ENCODE measurements at places on chromosomes 1 and 21. TPM values are rescaled to one million over a fixed set of nuclear protein-coding genes. Genes with fewer than 3 reads are reported as not detected.

GRCh38 chr1:222616525-222616924, 1.4 kb upstream of the MIA3 start:
- no peaks in the 10 kb centered on the region for H3K36me3 ChIP-seq
- H3K27me3 ChIP-seq, result no peaks in the 10 kb centered on the region
- DNase-seq, result no peak
- H3K4me3 ChIP-seq, result no peak overlapping the region
- H3K27ac ChIP-seq, result no peak overlapping the region

The SMCP gene
- total RNA-seq, result not detected

DNA sequence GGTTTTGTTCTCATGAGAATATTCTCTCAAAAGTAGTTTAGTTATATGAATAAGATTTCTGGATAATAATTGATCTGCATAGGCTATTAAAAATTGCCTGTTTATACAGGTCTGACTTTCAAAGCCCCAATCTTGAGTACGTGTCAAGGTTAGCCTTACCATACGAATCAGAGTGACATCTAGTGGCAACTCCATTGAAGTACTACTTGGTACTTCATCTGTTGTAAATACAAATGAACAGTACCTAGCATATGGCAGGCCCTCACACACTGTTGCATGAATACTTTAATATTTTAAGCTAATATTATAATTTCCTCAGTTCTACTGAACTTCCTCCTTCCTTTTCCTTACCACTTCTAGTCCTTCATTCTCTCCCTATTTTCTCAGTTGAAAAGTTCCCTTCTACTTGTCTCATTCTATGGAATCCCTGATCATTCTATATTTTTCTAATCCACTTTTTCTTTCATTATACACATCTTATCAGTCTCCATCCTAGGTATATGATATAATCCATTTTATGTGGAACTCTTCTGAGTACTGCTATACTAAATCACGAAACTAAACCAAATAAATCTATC, 101.2 kb downstream of the AKT3 start:
- no peaks in the 10 kb centered on the region for H3K27me3 ChIP-seq
- no peak overlapping the region for H3K4me3 ChIP-seq
- H3K36me3 ChIP-seq, result no peaks in the 10 kb centered on the region
- no peak for DNase-seq
- no peaks in the 10 kb centered on the region for H3K4me1 ChIP-seq
- H3K27ac ChIP-seq, result no peak overlapping the region

The PIGM gene
- total RNA-seq, result 7.1 TPM

- H3K4me3 ChIP-seq, result no peak overlapping the region
- H3K27me3 ChIP-seq, result no peaks in the 10 kb centered on the region
- no peak for DNase-seq
These were observed 286.6 kb upstream of the FMN2 start for GRCh38 chr1:239805042-239805441.

The MIXL1 gene
- total RNA-seq, result not detected

- no peak overlapping the region for H3K4me3 ChIP-seq
- H3K27ac ChIP-seq, result no peak overlapping the region
- no peaks in the 10 kb centered on the region for H3K36me3 ChIP-seq
- no peak for DNase-seq
- no peaks in the 10 kb centered on the region for H3K4me1 ChIP-seq
These were observed 462.3 kb upstream of the NFIA start for GRCh38 chr1:60620087-60620486.

DNA sequence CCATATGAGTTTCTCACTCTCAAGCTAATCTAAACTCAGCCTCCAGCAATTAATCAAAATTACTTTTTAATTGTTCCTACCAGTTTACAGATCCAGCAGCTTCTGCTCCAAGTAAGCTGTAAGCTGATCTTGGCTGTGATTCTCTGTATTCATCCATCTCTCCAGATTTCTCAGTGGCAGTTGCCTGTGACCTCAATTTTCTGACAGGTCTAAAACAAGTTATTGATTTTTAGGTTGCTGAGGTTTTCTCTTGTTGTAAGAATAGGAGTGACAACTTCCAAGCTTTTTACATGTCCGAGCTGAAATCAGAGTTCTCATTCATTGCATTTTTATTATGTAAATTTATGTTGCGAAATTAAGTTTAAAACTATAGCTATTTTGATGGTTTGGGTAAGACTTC, 1044.4 kb downstream of the PLA2G4A start:
- H3K4me1 ChIP-seq, result no peaks in the 10 kb centered on the region
- no peak overlapping the region for H3K27ac ChIP-seq
- H3K4me3 ChIP-seq, result no peak overlapping the region
- no peak for DNase-seq
- H3K27me3 ChIP-seq, result no peaks in the 10 kb centered on the region

GRCh38 chr21:27532076-27532475, 565.2 kb upstream of the ADAMTS5 start:
- no peaks in the 10 kb centered on the region for H3K4me1 ChIP-seq
- H3K27me3 ChIP-seq, result no peaks in the 10 kb centered on the region
- no peak for DNase-seq

GRCh38 chr1:63411066-63411465, 43.6 kb downstream of the ALG6 start:
- peaks cover 5% of the 10 kb centered on the region for H3K36me3 ChIP-seq
- no peak for DNase-seq
- H3K27ac ChIP-seq, result no peak overlapping the region
- H3K4me1 ChIP-seq, result no peaks in the 10 kb centered on the region
- no peak overlapping the region for H3K4me3 ChIP-seq

All from upper lobe of right lung (tissue), 1 donor.